ENCODE measurements at places on chromosomes 12 and 14.

GRCh38 chr12:67449591-67450052 is 180.5 kb downstream of the CAND1 start:
- DNase-seq = no peak

DNA sequence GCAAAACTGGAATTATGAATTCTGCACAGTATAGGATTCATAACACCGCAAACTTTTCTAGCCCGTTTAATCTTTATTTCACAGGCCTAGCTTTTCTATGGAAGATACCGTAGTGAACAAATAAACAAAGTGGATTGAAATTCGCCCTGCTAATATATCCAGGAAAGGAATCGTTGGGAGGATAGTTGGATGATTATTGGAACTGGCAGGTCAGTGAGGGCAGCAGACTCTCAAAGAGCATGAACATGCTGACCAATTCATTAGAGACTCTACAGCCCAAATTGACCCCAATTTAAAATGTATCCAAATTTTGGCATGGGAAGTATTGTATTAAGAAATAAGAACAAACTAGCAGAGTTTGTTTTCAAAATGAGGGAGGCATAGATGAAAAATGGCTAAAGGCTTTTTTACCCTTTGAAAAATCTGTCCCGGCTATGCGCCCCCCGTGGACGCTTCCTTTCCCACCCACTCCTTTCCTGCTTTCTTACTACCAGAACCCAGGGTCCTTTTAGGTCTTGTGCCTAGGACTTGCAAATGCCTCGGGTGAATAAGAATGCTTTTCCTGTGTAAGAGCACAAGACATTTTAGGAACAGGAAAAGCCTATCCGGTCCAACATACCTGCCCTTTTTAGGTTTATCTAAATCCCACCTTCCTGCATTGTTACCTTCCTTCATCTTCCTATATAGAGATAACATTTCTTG is 84.6 kb upstream of the PTPRB start:
- DNase-seq = no peak

- no peak for DNase-seq
Observed at GRCh38 chr12:80268924-80269749, 169.8 kb downstream of the OTOGL start.

- DNase-seq = no peak
Observed at GRCh38 chr14:29926228-29926627, 1.4 kb downstream of the PRKD1 start.

- DNase-seq = no peak
Observed at GRCh38 chr12:104347374-104348075, 44.0 kb downstream of the EID3 start.

GRCh38 chr12:120012067-120012621 is 23.1 kb downstream of the BICDL1 start:
- DNase-seq = no peak

DNA sequence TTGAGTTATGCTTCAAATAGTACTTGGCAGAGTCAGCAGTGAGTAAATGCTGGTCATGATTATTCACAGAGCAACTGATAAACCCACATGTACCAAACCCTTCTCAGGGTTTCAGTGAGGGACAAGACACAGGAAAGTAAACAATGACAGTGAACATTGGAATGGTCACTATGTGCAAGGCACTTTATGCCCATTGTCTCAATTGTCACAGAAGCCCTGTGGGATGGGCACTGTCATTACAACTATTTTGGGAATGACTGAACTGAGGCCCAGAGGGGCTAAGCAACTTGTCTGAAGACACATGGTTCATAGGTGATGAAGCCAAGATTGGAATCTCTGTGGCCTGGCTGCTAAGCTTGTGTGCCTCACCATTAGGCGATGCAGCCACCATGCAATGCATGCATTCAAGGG is 238.5 kb downstream of the RBM19 start:
- DNase-seq = no peak

GRCh38 chr14:98964171-98964570 is 307.8 kb downstream of the BCL11B start:
- no peak for DNase-seq

- DNase-seq = no peak
Observed at GRCh38 chr14:58535044-58535443, 102.7 kb upstream of the DACT1 start.

DNA sequence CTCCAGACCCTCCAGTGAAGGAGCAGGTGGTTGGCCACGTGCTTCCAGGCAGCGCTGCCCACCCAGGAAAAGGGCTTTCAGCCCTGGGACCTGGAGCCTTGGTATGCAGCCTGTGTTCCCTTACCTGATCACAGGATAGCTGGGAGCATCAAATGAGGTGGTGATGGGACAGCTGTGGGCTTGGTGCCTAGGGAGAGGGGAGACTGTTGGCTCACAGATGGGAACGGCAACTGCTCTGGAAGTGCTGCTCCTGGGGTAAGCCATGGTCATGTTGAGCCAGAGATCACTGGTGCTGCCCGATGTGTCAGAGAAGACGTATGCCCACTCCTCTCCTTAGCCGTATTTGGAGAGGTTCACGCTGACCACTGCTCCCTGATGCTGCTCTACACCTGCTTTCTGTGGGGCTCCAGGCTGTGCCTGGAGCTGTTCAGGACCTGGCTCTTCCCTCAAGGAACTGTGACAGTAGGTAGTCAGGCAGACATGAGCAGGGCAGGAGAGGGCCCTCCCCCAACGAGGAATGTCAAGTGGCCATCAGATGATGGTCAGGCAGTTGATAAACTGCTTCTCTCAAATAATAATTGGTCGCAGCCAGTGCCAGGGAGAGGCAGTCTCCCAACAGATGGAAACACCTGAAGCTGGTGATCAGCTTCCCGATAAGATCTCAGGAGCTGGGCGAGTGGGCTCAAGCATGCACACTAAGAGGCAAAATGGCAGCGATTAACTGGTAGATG is 2.8 kb upstream of the CYP46A1 start:
- DNase-seq = no peak

DNA sequence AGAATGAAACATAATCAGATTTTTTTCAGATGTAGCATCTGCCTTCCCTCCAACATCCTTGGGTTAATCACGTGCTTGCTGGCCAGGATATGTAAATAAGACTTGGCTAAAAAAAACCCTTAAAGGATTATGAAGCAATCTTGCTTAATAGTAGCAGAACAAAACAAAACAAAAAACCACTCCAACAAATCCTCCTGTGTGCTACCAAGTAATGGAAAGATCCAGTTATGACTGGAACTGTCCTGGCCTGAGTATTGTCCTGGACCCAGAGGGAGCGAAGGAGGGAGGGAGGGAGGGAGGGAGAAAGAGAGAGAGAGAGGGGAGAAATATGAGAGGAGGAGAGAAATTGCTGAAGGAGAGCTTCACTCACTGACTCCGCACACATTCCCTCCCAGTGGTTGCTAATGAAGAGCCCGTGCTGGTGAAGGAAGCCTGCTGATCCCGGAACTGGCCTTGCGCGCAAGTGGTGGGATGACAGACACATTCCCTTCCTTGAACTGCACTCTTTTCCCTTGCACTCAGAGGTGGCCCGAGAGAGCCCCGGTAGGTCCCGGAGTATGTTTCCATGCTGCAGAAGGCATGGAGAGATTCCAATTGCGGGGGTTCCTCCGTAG is 57.2 kb downstream of the HMGA2 start:
- no peak for DNase-seq

DNA sequence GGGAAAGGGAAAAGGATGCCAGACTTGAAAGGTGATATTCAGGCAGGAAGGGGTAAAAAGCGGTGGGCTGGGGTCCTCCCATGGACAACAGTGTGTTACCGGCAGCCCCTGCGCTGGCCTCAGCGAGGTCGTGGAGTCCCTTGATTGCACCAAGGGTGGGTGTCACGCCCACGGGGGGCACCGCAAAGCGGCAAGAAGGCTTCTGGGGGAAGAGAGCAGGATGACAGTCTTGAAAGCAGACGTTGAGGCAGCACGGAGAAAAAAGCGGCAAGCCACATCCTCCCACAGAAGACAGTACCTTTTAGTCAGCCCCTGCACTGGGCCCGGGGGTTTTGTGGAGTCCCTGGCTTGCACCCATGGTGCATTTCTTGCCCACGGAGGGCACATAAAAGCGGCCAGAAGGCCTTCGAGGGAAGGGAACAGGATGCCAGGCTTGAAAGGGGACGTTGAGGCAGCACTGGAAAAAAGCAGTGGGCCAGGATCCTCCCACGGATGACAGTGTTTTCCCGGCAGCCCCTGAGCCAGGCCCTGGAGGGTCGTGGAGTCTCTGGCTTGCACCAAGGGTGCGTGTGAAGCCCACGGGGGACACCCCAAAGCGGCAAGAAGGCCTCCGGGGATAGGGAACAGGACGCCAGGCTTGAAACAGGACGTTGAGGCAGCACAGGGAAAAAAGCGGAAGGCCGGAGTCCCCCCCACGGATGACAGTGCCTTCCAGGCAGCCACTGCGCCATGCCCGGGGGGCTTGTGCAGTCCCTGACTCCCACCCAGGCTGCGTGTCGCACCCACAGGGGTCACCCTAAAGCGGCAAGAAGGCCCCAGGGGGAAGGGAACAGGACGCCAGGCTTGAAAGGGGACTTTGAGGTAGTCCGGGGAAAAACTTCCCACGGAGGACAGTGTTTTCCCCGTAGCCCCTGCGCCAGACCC is 162.2 kb upstream of the ALG10B start:
- DNase-seq = no peak

DNA sequence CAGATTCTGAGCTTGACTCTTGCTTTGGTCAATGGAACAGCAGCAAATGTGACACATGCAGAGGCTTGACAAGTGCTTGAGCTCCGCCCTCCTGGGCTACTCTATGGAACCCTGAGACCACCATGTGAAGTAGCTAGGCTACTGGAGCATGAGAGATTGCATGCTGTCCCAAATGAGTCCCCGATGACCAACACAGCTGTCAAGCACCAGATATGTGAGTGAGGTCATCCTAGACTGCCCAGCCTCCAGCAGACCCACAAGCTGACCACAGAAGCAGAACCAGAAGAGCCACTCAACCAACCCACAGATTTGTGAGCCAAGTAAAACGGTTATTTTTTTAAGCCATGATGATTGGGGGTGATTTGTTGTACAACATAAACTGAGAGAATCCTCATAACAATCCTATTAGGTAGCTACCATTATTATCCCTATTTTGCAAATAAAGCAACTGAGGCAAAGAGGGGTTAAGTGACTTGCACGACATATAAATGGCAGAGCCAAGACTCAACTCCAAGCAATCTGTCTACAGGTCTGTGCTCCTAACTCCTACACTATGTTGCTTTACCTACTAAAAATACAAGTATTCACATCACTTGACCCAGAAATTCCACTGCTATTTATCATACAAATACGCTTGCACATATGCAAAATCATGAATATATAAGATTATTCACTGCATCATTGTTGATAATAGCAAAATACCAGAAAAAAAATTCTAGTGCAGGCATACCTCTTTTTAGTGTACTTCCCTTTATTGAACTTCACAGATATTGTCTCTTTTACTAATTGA is 136.2 kb downstream of the NDUFA12 start:
- DNase-seq = no peak

DNA sequence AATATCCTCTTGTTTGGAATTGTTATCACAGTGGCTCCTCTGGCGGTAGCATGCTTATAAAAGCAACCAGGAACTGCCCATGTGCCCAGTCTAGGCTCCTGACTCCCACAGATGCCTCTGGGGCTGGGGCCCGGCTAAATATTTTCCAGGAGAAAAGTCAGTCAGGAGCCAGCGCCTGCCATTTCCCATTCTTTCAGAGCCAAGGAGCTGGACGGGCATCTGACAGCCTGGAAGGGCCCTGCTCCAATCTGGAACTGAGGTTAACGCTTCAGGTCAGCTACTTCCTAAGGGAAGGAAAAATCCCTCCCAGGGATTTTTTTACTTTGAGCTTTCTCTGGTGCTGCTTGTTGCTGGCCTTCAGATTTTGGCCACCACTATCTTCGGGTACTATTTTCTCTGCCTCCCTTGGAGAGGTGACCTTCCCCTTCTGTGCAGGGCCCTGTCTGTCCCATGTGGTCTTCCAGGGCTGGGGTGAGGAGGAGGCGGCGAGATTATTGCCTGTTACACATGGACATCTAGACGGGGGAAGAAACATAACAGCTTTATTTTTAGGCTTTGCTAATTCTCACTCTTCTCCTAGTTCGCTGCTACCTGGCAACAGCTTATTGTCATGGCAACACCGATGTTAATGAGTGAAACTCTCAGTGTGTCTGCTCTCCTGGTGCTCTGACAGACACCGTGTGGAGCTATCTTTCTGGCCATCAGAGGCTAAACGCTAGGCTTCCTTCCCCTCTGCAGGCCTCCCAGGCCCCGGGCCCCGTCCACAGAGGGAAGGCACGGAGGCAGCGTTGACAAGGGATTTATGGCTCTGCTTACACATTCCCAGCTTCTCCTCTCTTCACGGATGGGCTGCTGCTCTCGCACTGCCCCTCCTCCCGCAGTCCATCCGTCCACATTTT is 160.4 kb downstream of the CACNA1C start:
- peak; percentile 2 for DNase-seq

GRCh38 chr12:46798056-46798455 is 27.7 kb downstream of the SLC38A4 start:
- DNase-seq = no peak

DNA sequence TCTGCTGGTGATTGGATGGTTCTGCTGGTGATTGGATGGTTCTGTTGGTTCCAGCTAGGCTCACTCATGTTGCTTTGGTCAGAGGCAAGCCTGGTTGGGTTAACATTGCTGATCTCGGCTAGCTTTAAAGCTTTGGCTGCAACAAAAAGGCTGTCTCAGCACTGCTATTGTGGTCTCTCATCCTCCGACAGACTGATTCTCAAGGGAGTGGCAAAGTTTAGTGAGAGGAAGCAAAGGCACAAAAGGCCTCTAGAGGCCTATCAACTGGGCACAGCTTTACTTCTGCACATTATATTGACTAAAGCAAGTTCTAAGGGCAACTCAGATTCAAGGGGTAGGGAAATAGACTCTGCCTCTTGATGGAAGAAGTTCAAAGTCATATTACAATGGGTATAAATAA is 84.7 kb upstream of the LGR5 start:
- no peak for DNase-seq

GRCh38 chr12:95365912-95366311 is 108.0 kb upstream of the METAP2 start:
- DNase-seq = no peak

DNA sequence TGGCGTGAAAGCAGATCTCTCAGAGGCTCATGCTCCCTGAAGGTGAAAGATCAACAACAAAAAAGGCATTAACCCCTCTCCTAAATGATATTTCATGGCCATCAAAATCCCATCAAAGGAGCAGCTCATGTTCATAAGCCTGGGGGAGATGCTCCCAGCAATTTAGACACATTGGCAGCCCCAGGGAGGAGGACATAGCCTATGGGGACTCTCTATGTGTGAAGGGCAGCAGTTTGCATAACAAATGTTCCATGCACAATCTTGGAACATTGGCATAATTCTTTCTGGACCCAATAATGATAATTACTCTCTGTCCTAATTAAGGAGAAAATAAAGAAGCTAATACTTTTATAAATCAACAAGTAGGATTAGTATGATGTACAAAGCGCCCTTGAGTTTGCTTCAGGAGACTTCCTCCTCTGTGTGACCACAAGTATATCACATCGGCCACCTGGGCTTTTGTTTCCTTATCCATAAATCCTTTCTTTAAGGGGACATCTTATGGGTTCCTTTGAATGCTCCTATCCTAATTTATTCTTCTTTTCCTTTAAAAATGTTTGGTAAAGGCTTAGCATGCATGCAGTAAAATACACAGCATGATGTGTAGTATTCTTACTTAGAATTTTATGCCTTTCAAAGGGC is 161.9 kb upstream of the PLEKHG7 start:
- DNase-seq = no peak

Data from NCI-H345 (cell line).